ENCODE measurements at places on chromosomes 12 and 14.
A peak's percentile ranks its signal among the peaks of the same experiment; 100 is the strongest.

- DNase-seq = no peak
These were observed 44.3 kb downstream of the SCYL2 start for GRCh38 chr12:100311317-100311716.

DNA sequence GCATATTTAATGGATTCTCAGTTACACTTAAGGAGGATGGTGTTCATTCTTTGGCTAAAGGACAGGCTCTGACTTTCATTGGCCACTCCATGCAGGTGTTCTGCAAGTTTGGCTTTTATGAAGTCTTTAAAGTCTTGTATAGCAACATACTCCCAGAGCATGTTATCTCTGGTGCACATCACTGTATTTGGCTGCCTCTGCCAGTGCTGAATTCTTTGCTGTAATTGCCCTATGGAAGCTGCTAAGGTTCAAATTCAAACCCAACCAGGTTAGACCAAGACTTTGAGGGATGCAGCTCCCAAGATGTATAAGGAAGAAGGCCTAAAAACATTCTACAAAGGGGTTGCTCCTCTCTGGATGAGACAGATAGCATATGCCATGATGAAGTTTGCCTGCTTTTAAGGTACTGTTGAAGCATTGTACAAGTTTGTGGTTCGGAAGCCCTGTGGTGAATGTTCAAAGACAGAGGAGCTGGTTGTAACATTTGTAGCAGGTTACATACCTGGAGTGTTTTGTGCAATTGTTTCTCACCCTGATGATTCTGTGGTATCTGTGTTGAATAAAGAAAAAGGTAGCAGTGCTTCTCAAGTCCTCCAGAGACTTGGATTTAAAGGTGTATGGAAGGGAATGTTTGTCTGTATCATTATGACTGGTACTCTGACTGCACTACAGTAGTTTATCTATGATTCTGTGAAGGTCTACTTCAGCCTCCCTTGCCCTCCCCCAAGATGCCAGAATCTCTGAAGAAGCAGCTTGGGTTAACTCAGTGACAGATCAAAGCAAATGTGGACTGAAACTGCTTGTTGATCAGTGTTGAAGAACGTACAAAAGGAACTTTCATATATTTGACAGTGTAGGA lies 19.4 kb downstream of the TMEM116 start:
- peak; percentile 44 for DNase-seq

DNA sequence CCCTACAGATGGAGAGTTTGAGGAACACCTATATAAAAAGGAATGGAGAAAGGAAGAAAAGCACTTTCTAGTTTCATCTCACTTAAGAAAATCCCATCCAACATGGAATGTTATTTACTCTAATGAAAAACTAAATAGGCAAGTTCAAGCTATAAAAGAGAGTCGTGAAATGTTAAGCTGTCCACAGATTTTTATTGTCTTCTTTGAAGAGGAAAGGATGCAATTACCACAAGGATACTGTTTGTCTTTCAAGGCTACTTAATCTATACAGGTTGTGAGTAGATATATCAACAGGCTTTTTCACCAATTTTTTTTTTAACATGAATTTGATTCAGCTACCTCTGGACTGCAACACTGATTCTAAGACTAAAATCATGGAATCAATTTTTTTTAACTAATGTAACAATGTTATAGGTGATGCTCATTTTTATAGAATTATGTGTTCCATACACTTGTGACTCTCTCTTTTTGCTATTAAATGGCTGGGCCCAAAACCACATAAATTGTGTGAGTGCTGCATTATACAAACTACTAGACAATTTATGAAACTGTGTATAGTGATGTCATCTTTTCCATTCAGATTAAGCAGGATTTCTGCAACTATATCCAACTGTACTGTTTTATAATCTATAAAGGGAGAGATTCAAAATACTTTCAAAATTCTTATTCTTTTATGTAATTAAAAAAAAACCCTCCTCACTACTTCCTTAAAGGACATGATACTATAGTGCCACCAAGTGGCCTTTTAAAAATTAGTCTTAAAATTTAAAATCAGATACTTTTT lies 26.8 kb upstream of the BMAL2 start:
- DNase-seq = no peak

- no peak for DNase-seq
These were observed 283 bp downstream of the VIPAS39 start for GRCh38 chr14:77457115-77457521.

- peak; percentile 36 for DNase-seq
These were observed 53.5 kb downstream of the SLC38A6 start for GRCh38 chr14:61034416-61035120.

DNA sequence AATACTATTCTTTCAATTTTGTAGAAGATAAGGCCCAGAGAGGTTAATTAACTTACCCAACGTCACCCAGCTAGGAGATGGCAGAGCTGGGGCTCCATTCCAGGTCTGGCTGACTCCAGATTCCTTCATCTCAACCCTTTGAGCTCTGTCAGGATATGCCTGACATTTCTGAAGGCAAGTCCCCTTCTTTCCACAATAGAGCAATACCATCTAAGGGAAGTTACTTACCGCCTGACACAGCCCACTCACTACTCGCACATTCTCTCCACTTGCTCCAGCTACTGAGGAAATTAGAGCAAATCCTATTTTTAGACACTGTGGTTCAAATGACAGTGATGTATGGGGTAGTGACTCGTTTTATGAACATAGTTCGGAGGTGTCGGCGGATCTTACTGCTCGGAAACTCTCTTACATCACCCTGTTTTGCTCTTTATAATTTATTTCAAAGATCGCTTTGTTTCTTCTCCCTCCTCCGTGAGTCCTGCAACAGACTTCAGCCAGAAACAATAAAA lies 2.0 kb upstream of the WSCD2 start:
- DNase-seq = no peak

DNA sequence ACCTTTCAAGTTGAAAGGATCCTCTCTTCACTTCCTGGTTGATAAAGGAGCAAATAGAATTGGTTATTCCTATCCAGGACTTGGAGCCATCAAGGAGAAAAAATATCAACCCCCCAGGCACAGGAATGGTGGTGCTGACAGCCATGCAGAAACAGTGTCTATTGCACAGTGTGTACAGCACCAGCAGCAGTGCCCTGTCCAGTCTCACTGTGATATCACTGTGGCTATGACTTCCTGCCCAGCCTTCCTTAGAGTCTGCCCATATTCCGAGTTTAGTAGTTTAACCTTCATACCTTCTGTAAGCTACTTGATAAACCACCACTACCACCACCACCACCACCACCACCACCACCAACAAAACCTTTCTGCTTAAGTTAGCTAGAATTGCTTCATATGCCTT lies 45.1 kb upstream of the FERMT2 start:
- DNase-seq = no peak

Data from activated CD4-positive, alpha-beta memory T cell treated with anti-CD3 and anti-CD28 coated beads for 36 hours (primary cell).